ENCODE measurements at places on chromosomes 11 and 22.

GRCh38 chr11:106202935-106203620 is 125.6 kb downstream of the AASDHPPT start:
- no peak for DNase-seq

- peak; percentile 30 for DNase-seq
Measured at GRCh38 chr22:25110846-25111578, 88.6 kb upstream of the CRYBB3 start.

GRCh38 chr11:134139303-134139872 is 70.5 kb downstream of the JAM3 start:
- DNase-seq, result no peak

DNA sequence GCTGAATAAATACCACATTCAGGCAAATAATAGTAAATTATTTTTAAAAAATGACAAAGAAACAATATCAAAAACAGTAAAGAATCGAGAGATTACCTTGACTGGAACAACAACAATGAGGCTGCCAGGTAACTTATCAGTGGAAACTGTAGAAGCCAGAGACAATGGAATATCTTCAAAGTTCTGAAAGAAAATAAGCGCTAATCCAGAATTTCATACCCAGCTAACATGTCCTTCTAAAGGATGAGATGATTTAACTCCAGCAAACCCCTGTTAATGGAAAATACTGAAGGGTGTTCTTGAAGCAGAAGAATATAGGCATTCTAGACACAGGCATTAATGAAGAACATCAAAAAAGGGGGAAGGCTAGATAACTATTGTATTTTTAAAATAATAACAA is 20.7 kb upstream of the SCUBE2 start:
- DNase-seq, result no peak

DNA sequence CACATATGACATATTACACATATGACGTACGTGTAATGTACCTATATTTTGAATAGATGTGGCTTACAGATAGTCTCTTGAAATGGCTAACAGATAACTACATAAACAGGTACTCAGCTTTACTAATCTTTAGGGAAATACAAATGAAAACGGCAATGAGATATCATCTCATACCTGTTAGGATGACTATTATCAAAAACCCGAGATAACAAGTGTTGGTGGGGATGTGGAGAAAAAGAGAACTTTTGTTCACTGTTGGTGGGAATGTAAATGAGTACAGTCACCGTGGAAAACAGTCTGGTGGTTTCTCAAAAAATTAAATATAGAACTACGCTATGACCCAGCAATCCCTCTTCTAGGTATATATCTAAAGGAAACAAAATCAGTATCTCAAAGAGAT is 247.6 kb downstream of the ETS1 start:
- DNase-seq, result no peak

GRCh38 chr22:43202326-43202725 is 15.4 kb upstream of the TTLL12 start:
- DNase-seq, result no peak

DNA sequence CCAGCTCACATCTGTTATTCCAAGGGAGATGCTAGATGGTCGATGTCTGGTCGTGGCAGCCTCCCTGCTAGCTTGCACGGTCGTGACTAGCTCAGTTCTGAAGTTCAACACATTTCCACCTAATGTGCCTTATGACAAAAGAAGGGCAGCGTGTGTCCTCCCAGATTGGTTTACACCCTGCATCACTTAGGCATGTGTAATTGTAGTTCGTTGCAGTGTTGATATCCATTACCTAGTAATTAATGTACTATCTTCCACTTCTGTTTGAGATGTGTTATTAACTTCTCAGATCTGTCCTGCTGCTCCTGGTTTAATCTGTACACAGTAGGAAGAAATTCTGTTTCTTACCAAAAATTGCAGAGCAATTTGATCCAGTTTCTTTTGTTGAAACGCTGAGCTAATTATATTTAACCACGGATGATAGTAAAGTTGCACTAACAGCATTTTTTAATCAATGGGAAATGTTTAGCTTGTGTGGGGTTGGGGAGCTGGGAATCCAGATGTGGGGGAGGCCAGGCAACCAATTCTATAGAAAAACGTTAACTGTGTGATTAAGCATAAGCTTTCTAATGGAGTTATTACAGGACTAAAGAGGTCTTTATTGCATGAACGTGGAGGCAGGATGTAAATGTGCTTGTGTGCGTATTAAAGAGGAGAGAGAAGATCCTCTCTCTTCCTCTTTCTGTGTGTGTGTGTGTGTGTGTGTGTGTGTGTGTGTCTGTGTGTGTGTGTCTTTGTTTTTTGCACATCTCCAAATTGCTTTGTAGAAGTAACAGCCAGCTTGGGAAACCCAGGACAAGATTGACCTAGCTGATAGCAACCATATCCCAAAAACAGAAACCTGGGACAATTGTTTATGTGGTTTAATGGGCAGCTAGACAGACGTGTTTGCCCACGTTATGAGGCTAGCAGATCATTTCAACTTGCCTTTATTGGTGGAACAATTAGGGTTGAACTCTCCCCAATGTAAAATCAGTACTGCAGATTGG is 145.7 kb upstream of the TTC12 start:
- DNase-seq, result no peak

DNA sequence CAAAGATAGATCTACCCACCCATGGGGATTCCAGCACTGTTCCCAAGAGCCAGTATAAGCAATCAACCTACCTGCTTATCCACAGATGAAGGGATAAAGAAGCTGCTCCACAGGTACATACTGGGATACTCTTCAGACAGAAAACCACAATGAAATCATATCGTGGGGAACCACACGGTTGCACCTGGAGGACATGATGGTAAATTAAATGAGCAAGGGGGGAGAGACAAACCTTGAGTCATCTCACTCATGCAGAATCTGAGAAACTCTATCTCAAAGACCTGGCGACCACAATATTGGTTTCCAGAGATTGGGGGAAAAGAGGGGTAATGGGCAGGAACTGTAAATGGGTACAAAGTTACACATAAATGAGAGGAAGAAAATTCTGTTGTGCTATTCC is 14.5 kb downstream of the RGL4 start:
- DNase-seq, result no peak

- DNase-seq, result no peak
Measured at GRCh38 chr11:15901790-15902189, 454.6 kb downstream of the SOX6 start.

- no peak for DNase-seq
Measured at GRCh38 chr11:43316451-43316850, 4.7 kb downstream of the API5 start.
